Left cardiac atrium (tissue), 4 donors: ENCODE measurements at places on chromosomes 2 and 18. TPM values are rescaled to one million over a fixed set of nuclear protein-coding genes. Genes with fewer than 3 reads are reported as not detected.

- no peak for DNase-seq
Observed at GRCh38 chr2:287471-287885, 413 bp downstream of the ALKAL2 start.

- no peak for DNase-seq
Observed at GRCh38 chr2:78757191-78757590, 268.3 kb upstream of the REG3G start.

DNA sequence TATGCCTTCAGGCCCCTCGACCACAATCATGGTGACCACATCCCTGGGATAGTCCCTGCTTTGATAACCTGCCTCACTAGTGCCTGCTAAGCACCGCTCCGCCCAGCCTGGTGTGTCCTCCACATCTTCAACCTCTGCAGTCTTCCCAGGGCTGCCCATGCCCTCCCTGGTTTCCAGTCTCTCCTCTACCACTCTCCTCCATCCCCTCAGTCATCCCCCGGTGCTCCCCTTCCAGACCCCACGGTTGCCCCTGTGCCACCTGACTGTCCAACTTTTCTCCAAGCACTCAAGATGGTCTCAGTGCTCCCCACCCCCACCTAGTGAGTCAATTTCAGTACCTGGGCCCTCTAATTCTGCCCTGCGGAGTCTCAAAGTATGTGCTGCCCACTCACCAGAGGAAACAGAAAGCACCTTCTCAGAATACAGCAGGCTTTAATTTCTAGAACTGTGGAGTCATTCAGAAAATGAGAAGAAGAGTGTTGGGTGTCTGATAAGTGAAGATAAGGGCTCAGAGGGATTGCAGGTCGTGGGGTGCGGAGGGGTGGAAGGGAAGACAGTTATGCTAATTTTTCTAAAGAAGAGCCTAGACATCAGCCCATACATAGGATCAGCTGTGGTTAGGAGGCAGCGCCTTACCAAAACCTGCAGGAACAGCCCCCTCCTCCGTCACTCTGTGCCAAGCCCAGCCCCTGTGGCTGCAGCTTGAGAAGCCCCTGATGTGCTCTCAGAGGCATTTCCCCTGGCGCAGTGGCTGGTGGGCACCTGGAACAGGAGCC is 53.6 kb upstream of the CAB39 start:
- no peak for DNase-seq

DNA sequence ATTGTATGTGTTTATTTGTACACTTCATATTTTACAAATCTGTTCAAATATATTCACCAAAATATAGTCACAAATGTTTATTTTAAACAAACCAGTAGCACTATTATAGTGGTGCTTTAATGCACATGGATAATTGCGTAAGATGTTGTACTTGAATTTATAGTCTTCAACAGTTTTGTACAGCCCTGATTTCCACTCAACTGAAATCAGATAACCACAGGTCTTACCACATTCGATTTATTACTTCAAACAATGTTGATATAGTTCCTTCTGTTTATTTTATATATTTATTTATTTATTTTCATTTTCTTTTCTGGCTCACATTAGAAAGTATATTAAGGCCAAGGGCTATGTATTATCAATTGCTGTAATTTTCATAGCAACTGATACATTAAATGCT is 99.4 kb upstream of the ZNF804A start:
- no peak for DNase-seq

Gene ANKRD30B
- total RNA-seq: not detected
